ENCODE measurements at places on chromosomes 6 and 20.

DNA sequence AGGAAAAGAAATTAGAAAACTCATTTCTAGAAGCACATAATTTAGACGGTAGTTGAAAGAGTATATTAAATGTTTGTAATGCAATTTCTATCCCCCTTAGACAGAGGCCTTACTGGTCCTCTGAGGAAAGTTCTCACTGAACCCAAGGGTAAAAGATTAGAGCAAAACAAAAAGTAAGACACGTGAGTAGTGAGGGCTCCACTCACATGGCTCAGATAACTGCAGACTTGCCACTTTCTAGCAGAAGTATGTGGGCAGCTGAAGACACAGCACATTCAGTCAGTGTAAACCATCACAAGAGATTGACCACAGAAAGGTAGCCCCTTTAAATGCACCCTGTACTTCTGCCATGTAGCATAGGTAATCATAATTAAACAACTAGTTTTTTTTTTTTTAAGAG lies 193.8 kb downstream of the BTBD9 start:
- DNase-seq, result no peak

DNA sequence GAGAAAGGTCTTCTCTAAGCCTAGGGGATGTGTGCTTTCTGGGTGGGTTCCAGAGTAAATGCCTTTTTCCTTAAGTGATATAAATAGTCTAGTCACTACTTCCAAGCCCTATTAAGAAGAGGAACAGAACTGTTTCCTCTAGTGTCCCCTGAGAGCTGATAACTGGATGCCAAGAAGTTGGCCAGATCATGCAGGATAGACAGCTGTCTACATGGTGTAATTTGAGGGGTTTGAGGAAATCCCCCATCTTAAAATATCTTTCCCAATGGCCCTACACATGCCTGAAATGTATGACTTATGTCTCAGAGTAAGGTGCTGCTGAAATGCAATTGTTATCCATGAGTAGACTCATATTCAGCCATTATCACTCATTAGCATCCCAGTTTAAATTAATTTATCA lies 20.2 kb upstream of the PIM1 start:
- DNase-seq, result no peak

GRCh38 chr6:163741743-163742363 lies 327.3 kb downstream of the QKI start:
- DNase-seq, result no peak

GRCh38 chr20:33301192-33301930 lies 18.3 kb downstream of the BPIFB1 start:
- no peak for DNase-seq

GRCh38 chr6:140663772-140664171 lies 1289.3 kb upstream of the CITED2 start:
- no peak for DNase-seq

DNA sequence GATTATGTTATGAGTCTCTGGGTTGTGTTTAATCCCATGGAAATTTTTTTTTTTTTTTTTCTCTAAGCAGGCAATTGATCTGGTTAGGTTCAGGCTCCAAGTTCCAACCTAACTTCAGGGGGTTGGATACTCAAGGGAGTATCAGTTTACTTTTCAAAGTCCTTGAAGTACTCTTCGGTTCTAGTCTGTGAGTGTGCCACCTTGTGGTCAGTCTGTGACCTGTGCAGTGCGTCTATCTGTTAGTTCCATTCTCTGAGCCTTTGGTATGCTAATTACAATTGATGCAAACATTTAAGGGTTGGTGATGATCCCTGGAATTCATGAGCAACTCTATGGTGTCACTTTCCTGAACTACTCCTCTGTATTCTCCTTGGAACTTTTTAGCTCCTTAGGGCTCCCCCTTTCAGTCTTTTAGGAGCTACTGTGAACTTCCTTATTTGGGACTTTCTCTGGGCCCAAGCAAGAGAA lies 342.0 kb downstream of the SOX4 start:
- DNase-seq, result no peak

DNA sequence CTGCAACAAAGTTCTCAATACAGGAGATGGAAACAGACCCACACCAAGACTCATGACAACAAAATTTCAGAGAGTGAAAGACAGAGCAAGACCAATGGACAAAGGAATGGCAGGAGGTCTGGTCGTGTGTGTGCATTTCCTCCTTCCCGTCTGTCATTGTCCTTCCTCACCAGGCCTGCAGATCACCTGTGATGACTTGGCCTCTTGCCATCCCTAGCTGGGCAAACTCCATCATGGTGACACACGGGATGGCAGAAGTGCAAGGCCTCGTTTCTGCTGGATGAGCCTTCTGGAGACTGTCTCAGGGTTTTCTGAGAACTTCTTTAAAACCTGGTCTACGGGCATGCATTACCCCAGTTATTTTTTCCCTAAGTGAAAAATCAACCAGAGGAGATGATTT lies 49.2 kb downstream of the RPP21 start:
- no peak for DNase-seq

GRCh38 chr20:23156170-23156841 lies 70.2 kb upstream of the CD93 start:
- DNase-seq, result no peak

DNA sequence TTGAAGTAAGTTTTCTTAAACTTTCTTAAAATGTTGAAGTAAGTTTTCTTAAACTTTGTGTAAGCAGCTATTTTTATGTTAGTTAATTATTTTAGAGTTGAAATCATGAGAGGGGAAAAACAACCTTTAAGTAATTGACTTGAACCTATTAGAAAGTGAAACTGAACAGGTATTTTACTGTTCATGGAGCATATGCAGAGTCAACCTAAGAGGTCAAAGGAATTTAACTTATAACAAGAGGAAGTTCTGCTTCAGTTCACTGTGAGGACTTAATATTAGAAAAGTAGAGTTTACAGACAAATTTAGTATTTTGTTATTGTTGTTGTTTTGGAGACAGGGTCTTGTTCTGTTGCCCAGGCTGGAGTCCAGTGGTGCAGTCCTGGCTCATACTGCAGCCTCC lies 38.0 kb downstream of the CDYL start:
- no peak for DNase-seq
